ENCODE measurements at places on chromosomes 16 and 17.

DNA sequence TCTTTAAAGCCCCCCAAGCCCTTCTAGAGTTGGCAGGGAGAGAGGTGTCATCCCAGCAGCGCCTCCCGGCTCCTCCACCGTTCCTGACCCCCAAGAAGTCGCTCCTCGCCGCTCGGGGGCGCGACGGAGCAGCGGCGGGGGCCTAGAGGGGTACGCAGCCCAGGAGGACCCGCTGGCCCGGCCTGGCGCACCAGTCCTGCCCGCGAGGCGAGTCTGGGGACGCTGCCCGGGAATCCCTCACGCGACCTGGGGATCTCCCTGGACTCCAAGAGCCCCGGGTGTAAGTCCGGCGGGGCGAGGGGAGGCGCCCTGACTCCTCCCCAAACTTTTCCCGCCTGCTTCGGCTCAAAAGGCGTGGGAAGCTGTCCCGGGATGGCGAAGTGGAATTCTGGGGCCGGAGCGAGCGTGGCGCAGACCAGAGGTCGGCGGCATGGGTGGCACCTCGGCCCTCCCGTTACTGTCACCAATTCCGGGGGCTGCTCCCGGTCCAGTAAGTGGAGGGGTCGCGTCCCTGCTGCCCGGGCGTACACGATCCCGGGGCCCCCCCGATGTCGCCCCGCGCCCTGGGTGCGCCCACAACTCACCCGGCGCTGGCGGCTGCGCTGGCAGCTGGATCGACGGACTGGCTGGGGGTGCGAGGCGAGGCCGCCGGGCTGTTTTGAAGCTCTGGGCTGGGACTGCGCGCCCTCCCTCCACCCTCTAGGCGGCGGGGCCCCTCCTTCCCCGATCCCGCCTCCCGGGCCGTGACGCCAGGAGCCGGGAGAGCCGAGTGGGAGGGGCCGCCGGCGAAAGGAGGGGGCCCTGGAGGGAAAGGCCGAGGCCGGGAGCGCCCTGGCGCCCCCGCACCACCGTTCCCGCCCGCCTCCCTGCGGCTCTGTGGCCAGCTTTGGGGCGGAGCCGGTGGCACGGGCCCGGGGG is at the start of gene EMP2:
Gene EMP2 (minus strand): TSS at position 634 of the 918 bp plus-strand sequence. CDS start 32,981 bp downstream, outside the sequence.
- peak; percentile 22 for DNase-seq

GRCh38 chr16:4663777-4664465 is 29.4 kb upstream of the NUDT16L1 start:
- peak; percentile 58 for DNase-seq

GRCh38 chr16:73420244-73420643 is 372.3 kb upstream of the ZFHX3 start:
- no peak for DNase-seq

- DNase-seq, result no peak
Measured at GRCh38 chr16:27317320-27317719, 3.5 kb downstream of the IL4R start.

DNA sequence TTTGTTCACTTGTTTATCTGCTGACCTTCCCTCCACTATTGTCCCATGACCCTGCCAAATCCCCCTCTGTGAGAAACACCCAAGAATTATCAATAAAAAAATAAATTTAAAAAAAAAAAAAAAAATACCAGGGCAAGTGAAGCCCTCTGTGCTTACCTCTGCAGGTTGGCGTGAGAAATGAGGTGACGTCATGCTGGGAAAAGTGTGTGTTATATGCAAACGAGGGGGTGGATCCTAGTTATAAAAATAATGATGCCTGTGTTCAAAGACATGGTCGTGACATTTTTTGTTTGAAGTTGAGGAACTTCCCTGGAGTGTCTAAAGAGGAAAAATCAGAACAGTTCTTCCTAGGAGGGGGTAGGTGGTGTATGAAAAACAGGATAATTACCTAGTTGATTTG is 20.2 kb downstream of the TMC7 start:
- no peak for DNase-seq

- DNase-seq, result no peak
Measured at GRCh38 chr16:85626191-85626981, 13.3 kb downstream of the GSE1 start.

DNA sequence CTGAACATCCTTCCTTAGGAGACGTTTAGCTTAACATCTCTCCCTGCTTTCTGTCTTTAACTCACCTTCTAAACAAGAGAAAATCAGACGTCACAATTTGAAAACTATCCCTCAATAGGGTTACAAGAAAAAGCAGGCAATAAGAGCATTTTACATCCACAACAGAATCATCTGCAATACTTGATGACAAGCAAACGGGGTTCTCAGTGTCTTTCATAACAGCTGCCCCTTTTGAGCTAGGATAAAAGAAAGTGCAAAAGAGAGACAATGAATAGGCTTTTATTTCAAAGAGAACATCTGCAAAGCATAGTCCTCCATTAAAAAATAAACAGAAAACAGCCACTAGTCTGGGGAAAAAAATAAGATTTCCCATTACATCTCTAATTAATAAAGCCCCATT is 13.2 kb downstream of the XYLT1 start:
- DNase-seq, result no peak

GRCh38 chr16:25580041-25580440 is 111.7 kb upstream of the HS3ST4 start:
- no peak for DNase-seq

DNA sequence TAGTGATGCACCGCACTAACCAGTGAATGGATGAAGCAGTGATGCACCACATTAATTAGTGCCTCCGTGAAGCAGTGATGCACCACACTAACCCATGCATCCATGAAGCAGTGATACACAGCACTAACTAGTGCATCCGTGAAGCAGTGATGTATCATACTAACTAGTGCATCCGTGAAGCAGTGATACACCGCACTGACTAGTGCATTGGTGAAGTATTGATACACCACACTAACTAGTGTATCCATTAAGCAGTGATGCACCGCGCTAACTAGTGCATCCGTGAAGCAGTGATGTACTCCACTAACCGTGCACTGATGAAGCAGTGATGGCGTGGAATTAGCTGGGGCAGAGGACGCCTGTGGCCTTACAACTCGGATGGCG is 80.6 kb upstream of the NKD1 start:
- DNase-seq, result no peak

DNA sequence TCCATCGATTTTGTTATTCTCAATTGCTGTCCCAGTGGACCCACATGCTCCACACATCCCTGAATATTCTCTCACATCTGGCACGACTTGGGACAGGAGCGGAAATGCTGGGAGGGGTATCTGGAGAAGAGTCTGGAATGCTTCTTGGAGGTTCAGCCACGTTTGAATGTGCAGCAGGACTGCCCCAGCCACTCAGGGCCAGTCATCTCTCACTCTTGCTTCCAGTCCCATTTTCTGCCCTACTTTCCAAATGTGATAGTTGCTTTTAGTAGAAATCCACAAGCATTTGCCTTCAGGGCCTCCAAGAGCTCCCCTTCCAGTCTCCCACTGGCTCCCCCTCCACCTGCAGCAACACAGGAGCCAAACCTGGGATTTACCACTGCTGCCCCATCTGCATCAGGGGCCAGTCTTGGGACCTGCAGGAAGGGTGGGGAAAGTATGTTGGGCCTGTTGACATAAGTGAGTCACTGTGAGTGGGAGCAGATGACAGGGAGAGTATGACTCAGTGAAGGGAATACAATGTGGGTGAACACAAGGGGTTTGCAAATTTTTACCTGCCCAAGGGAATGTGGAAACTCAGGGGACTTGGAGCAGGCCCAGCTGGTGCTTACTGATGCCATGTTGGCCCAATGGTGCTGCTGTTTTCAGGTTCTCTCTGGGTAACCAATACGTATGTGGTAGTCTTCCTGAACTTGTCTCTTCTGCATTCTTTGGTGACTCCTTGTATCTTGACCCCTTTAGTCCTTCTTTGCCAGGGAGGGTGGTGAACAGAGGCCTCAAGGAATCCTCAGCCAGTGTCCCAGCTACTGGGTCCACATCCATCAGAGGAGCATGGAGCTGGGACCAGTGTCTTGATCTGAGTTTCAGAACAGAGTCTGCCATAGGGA is 78.8 kb upstream of the CRHR1 start:
- no peak for DNase-seq

All from bone marrow (tissue), 2 donors.